ENCODE measurements at places on chromosomes 1 and 21. TPM values are rescaled to one million over a fixed set of nuclear protein-coding genes. Genes with fewer than 3 reads are reported as not detected.

DNA sequence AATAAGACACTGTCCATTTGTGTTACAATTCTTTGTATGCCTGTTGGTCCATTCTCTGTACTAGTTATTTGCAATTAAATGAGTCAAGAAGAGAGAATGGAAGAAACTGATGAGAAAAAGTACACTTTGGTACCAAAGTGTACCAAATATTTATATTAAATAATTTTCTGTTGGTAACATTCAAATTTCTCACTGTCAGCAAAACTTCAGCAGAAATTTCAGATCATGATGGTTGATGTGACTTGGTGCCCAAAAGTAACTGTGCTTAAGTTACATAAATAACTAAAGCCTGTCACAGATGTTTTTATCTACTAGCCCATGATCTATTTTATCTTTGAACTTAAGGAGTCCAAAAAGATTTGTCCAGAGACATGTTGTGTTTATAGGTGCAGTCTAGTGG is 274.4 kb upstream of the CXADR start:
- H3K27ac ChIP-seq: no peak overlapping the region
- no peak overlapping the region for H3K4me3 ChIP-seq
- DNase-seq: no peak
- H3K36me3 ChIP-seq: no peaks in the 10 kb centered on the region

- H3K27ac ChIP-seq: no peak overlapping the region
- no peak for DNase-seq
- no peaks in the 10 kb centered on the region for H3K36me3 ChIP-seq
- H3K4me1 ChIP-seq: no peaks in the 10 kb centered on the region
Observed at GRCh38 chr1:199843861-199844260, 183.6 kb upstream of the NR5A2 start.

- H3K4me3 ChIP-seq: no peak overlapping the region
- peaks cover 31% of the 10 kb centered on the region for H3K4me1 ChIP-seq
- H3K27me3 ChIP-seq: no peaks in the 10 kb centered on the region
Observed at GRCh38 chr1:212311836-212312497, 26.8 kb downstream of the PPP2R5A start.

- H3K4me3 ChIP-seq: no peak overlapping the region
- peaks cover 6% of the 10 kb centered on the region for H3K36me3 ChIP-seq
- peaks cover 3% of the 10 kb centered on the region for H3K4me1 ChIP-seq
- H3K27me3 ChIP-seq: no peaks in the 10 kb centered on the region
- H3K27ac ChIP-seq: no peak overlapping the region
Observed at GRCh38 chr1:205301205-205301821, 20.2 kb downstream of the NUAK2 start.

DNA sequence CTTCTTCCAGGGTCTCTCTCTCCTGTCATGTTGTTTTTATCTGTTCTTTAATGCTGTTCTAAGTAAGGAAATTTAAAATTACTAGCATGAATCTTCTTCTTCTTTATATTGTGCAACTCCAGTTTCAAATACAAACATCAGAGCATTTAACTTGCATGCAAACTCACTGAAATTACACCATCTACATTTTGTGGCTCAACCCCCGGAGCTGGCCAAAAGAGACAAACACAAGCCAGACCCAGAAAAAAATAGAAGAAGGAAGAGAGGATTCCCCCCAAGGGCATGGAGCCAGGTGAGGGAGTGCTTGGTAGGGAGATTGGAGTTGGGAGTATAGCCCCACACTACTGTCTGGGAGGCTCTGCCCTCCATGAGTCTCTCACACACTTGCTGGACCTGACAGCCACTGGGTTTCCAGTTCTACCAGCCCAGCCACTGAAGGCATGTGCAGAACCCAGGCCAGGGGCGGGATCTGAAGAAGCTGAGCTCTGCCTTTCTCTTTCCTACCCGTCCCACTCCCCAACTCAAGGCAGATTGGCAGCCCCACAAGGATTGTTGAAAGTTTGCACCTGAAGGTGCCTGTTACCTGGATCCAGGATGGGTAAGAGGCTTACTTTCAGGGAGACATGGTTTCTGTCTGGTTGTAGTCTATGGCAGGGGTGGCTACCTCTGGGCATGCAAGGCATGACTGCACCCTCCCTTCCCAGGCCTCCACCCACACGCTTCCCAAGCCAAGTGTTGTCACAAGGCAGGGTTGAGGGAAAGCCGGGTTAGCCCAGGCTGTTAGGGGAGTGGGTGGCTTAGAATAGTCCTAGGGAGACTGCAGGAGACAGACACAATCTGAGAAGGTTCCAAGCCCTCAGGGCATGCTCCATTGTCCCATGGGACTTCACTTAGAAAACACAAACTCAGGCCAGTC is 297.2 kb downstream of the TGFB2 start:
- no peak overlapping the region for H3K27ac ChIP-seq
- no peaks in the 10 kb centered on the region for H3K27me3 ChIP-seq
- DNase-seq: no peak
- no peaks in the 10 kb centered on the region for H3K4me1 ChIP-seq
- no peak overlapping the region for H3K4me3 ChIP-seq

The C4BPA gene
- total RNA-seq: 1,288 TPM

The ANGPTL3 gene
- total RNA-seq: 371 TPM

The SLC9C2 gene
- total RNA-seq: not detected

Measured in right lobe of liver (tissue), 6 donors.